Diencephalon (tissue), 1 donor: ENCODE measurements at places on chromosomes 16 and 17. TPM values are rescaled to one million over a fixed set of nuclear protein-coding genes. Genes with fewer than 3 reads are reported as not detected.

The SPN gene
- total RNA-seq, result 0.23 TPM

The KRT9 gene
- not detected for total RNA-seq

The TSPAN10 gene
- 0.23 TPM for total RNA-seq

The ZNF286A gene
- total RNA-seq, result 108 TPM

The NEUROD2 gene
- 0.46 TPM for total RNA-seq

The ATP2C2 gene
- 3.5 TPM for total RNA-seq

The CCDC200 gene
- not detected for total RNA-seq

The PPL gene
- total RNA-seq, result 13.4 TPM

The KRT20 gene
- not detected for total RNA-seq

The FNDC8 gene
- total RNA-seq, result not detected

The PPY gene
- not detected for total RNA-seq

The DHRS7C gene
- total RNA-seq, result not detected

The TMEM208 gene
- 23.1 TPM for total RNA-seq

The TBC1D3I gene
- not detected for total RNA-seq

The LGALS9B gene
- total RNA-seq, result not detected

The SLC12A4 gene
- 27.9 TPM for total RNA-seq

The IGF2BP1 gene
- total RNA-seq, result 2.8 TPM

The CRYBA1 gene
- not detected for total RNA-seq

The TK1 gene
- 5.5 TPM for total RNA-seq

The RASD1 gene
- total RNA-seq, result 18.2 TPM

The CMTM1 gene
- total RNA-seq, result 5.5 TPM

The FOXL1 gene
- total RNA-seq, result 1.2 TPM

The HSD3B7 gene
- total RNA-seq, result 3.5 TPM

The SRL gene
- 0.23 TPM for total RNA-seq

The CLEC16A gene
- 35.3 TPM for total RNA-seq

The SOX8 gene
- 49.4 TPM for total RNA-seq

The CES5A gene
- 0.46 TPM for total RNA-seq

The ARHGDIG gene
- 68.7 TPM for total RNA-seq

The EVI2A gene
- total RNA-seq, result 5.5 TPM
